ENCODE measurements at places on chromosomes 11 and 22.

DNA sequence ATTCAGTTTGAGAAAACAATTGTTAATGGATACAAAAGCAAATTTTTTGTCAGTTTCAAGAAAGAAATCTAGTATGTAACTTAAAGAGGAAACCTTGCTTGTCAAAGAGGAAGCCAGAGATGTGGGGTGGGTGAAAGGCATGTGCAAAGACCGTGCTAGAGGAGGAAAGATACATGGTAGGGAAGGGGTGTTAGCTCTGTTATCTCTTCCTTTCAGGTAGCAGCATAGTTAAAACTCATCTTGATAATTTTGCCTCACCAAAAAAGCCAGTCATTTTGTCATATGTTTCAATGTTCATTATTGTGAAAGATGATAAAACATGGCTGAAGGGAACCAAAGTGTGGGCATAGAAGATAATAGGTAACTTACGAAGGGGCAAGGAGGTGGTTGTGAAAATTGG is 2.6 kb upstream of the MS4A2 start:
- DNase-seq = no peak

DNA sequence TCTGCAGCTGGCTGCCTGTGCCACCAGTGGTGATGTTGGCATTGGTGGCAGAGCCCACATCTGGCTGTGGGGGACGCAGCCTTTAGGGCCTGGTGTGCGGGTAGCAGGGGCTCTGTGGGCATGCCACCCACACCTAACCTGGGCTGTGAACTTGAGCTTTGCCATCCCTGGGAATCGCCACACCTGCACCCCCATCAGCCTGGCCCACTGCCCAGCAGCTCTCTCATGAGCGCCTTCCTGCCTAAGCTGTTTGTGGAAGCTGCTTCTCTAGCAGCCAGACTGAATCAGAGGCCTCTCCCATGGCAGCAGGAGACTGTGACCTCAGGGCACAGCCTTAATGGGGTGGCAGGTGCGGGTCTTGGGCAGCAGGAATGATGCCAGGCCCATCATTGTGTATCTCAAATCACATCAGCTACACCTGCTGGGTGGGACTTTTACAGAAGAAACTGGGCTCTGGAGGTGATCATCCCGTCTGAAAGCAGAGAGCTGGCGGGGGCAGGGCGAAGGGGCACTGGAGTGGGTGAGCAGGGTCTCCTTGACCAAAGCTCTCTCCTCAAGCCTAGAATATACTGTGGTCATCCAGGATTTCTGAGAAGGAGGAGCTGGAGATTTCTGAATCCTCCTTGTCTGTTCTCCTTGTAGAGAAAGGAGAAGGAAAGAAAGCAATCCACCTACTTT is 17.8 kb upstream of the CARS1 start:
- DNase-seq = no peak

- DNase-seq = no peak
Observed at GRCh38 chr11:96127596-96127959, 203.7 kb upstream of the MTMR2 start.

DNA sequence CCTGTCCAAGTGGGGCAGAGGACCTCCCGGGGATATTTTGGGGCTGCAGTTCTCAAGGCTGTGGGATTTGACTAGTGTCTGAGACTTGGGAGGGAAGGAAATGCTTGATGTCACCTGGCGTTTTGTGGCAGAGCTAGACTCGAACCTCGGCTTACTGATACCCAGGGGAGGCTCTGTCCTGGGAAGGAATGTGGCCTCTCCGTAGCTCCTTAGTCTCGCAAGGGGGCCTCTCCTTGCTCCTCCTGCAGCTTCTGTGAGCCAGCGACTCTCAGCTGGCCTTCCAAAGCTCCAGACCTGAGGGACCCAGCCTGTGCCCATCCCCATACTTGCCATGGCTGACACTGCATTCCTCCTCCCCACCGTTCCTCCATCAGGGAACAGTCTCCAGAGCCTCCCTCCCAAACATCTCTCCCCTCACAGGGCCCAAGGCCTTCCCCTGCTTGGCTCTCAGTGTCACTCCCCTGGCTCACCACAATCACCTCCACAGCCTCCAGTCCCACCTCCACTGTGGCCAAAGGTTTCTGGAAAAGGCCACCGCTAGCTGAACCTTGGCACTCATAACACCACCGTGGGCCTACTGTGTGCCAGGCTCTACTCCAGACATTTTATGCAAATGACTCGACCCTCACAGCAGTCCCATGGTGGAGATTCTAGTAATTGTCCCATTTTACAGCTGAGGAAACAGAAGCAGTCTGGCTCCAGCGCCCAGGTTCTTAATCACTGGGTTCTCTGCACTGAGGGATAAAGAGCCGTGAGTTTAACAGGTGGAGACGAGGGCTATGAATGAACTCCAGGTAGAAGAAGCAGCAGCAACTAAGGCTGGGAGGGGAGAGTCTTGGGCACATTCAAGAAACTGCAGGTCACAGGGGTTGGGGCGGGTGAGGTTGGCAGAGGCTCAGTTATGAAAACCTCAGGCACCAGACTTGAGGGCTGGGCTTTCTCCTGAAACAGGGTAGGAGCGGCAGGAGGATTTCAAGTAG is 12.1 kb downstream of the P2RY2 start:
- no peak for DNase-seq

DNA sequence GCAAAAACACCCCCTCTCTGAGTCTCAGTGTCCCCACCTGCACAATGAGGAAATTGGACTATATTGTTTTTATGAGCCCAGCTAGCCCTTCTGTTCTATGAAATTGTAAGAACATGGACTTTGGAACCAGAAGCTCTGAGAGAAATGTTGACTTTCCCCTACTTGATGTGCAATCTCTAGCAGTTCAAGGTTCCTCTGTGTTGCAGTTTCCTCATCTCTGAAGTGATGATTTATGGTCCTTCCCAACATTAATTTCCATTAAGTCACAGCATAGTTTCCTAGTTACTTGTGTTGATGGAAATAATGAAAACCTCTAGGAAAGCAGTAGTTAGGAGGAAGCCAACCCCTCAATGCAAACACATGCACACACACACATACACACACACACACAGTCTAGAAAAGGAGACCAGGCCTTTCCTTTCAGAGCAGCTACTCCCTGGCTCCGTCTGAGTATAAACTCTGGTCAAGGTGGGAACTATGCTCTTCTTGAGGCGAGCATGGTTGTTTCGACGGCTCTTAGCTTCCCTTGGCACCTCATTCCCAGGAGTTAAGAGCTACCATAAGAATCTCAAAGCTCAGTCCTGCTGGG is 518.4 kb downstream of the SOX6 start:
- DNase-seq = no peak

DNA sequence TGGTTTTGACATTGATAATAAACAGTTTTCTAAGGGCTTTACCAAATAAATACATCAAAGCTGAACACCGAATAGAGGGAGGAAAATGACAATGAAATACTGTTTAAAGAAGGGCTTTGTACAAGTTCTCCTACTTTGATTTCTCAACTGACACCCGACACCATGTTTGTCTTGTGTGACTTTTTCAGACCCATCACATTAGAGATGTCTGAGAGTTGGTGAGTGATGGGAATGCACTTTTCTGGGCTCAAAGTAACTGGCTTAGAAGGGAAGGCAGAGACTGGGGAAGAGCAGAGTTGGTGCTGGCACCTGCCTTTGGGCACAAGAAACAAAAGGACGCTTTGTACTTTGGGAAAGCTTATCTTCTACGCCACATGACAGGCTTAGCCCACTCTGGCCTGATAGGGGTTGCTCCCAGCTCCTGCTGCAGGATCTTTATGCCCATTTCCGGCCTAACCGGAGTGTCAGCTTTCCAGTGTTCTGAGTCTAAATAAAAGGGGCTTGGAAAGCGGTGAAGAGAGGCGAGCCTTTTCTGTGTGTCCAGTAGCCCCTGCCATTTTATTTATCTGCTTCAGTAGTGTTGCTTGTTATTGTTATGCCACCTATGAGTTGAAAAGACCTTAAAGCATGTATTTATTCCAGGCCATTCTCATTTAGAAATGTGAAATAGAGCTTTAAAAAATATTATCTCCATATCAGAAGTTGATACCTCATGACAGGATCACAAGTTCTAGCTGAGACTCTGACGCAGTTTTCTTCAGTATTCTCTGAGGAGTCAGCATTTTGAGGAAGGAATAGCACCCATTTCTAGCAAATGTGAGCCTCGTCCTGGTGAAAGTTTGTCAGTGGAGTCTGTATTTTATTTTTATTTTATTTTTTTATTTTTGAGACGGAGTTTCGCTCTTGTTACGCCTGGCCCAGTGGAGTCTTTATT is 24.2 kb downstream of the KREMEN1 start:
- DNase-seq = no peak

GRCh38 chr11:59097113-59097708 is 9.8 kb upstream of the FAM111B start:
- DNase-seq = no peak

DNA sequence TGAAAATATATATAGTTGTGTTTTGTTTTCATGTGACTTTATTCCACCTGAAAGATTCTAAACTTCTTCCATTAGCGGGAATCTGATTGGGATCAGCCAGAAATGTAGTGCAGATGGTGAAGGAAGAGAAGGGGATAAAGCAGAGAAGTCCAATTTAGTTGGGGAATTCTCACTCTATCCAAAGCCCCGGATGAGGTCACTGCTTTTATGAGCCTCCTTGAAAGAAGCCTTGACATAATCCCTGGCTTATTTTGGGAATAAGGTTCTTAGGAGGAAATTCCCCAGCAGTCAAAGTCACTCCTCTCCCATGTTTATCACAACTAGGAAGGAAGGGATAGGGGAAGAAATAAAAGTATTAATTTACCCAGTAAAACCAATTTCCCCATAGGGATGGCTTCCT is 41.1 kb downstream of the OSBP start:
- DNase-seq = no peak

DNA sequence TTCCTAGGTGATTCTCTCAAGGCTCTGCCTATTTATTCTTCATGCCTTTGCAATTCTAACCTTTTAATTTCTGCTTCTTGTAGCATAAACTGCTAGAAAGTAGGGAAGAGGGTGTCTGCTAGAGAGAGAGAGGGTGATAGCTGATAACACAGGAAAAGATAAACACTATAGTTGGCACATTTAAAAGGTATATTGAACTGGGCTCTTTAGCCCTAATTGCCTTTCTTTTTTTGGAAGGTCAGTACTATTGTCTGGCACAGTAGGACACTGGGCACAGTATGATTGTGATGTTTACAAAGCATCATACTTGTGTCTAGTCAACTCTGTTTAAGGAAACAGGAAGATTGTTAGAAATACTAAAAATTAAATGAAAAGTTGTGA is 33.3 kb downstream of the TEAD1 start:
- no peak for DNase-seq

DNA sequence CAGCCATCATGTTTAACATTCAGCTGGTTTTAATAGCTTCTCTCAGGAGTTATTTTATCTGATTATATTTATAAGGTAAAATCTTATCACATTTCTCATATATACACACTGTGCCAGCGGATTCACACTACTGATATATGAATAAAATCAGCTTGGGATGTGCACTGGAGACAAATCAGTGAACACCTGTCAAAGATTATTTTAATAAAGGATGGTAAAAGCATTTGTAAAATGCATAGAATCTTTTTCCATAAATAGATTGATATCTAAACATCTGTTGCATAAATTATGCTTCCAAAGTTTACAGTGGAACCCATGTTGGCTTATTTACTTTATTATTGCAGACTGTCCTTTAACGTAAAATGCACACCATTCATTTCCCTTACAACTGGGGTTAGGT is 1125.8 kb upstream of the CNTN5 start:
- no peak for DNase-seq

GRCh38 chr11:86781546-86781945 is 18.8 kb upstream of the PRSS23 start:
- DNase-seq = no peak

- DNase-seq = peak; percentile 72
Observed at GRCh38 chr22:27113211-27113635, 455.8 kb downstream of the MIAT start.

- no peak for DNase-seq
Observed at GRCh38 chr11:113272281-113272680, 42.1 kb upstream of the TTC12 start.

Data from HTR-8/SVneo (cell line).